ENCODE measurements at places on chromosomes 16 and 17.

DNA sequence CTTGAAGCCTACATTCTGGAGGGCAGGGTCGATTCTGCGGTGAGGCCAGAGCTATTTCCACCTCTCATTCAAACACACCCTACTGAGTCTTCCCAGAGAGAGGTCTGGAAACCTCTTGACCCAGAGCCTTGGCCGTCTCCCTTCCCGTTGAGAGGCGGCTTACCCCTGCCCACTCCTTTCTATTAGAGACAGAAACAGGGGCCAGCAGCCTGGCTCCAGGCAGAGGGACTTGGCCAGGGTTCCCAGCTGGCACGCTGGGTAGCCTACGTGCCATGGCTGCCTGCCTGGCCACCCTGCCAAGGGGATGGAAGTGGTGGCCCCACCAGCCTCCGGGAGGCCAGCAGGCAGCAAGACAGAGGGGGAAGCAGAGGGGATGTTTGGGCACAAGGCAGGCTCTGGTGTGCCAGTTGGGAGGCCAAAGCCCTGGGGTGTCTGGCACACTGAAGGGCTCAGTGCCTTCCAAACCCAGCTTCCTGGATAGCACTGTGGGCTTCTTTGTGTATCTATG lies 6.0 kb downstream of the STAC2 start:
- H3K36me3 ChIP-seq, result peaks cover 17% of the 10 kb centered on the region
- H3K4me1 ChIP-seq, result peaks cover 35% of the 10 kb centered on the region
- H3K4me3 ChIP-seq, result no peak overlapping the region
- no peak overlapping the region for H3K27ac ChIP-seq
- DNase-seq, result no peak
- peaks cover 5% of the 10 kb centered on the region for H3K27me3 ChIP-seq

DNA sequence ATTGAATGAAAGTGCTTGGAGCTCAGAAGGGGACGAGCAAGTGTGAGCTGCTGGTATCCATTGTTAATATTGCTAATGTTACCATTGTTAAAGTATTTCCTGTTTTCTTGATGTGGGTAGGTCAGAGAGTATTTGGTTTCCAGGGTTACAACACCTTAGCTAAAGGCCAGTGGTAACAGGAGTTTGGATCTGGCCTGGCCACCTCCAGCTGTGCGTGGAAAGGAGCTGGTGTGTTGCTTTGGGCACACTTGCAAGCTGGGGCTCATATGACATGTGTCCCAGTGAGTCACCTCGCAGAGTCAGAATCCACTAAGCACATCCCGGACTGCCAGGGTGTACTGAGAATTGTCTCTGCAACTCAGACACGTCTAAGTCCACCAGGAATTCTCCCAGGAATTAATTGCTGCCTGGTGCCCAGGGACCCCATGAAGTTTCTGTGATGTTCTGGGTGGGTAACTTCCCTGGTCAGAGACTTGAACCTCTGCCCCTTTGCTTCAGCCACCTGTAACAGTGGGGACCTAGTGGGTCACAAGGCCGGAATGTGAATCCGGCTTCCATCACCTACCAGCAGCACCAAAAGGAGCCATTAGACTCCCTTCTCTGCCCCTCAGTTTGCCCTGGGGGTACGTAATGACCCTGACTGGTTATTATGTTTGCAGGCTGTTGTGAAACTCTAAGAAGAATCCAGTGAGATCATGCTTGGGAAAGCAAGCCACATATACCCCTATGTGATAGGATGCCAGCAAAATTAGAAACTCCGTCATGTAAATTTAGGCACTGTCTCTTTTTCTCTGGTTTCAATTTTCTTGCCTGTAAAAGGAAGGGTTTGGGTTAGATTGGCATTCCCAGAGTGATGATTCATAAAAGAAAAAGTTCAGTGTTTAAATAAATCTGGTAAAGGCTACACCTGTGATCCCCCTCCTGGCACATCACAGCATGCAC lies 12.8 kb downstream of the SLC6A2 start:
- no peak overlapping the region for H3K27ac ChIP-seq
- DNase-seq, result no peak
- no peaks in the 10 kb centered on the region for H3K27me3 ChIP-seq
- H3K36me3 ChIP-seq, result no peaks in the 10 kb centered on the region
- H3K4me3 ChIP-seq, result no peak overlapping the region
- no peaks in the 10 kb centered on the region for H3K4me1 ChIP-seq

DNA sequence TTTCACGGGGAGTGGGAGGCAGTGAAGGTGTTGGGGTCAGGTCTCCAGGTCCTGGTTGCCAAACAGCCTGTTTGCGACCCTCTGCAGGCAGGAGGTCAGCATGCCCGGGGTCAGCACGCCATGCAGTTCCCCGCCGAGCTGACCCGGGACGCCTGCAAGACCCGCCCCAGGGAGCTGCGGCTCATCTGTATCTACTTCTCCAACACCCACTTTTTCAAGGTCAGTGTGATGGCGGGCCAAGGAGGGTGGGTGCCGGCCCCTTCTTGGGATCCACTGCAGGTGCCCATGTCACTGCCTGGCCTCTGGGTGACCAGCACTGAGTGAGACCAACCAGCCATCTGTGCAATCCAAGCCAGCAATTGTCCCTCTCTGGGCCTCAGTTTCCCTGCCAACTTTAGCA lies 21.3 kb downstream of the ADGRG5 start:
- DNase-seq, result no peak
- no peaks in the 10 kb centered on the region for H3K27me3 ChIP-seq
- no peaks in the 10 kb centered on the region for H3K36me3 ChIP-seq
- no peak overlapping the region for H3K4me3 ChIP-seq
- H3K27ac ChIP-seq, result no peak overlapping the region
- no peaks in the 10 kb centered on the region for H3K4me1 ChIP-seq

DNA sequence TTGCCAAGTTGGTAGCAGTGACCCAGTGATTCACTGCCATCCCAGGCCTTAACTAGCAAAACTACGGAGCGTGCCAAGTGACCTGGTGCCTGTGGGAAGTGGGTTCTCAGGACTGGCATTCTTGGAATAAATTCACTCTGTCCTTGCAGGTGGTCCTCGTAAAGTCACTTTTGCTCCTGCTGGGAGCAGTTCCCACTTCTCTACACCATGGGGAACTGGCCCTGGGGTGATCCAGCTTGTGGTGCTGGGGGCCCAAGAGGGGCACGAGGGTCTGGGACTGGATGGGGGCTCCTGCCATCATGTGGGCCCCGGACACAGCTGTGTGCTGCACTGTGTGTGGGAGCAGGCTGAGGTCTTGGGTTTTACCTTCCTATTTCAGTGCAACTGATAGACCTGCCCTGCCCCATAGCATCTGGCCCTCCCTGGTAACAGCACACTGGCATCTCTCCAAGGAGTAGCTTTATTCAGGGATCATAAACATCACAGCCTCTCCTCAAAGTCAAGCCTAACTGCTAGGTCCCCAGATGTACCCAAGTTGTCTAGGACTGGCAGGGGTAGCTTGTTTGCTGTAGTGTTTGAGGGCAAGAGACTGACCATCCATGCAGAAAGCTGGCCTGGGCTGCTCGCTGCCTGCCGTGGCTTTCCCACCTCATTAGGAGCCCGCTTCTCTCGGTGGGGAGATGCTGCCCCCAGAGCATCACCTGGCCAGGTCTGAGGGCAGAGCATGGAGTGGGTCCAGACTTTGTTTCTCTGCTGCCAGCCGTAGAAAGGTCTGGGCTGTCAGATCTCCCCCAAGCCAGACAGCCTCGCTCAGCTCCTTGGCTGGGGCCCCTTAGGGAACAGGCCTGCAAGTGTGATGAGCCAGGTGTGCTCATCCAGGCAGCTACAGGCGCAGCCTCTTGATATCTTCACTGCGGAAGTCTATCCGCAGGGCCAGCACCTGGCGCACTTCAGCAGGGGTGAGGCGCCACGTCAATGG lies 26.0 kb downstream of the FCSK start:
- peaks cover 11% of the 10 kb centered on the region for H3K4me1 ChIP-seq
- no peak for DNase-seq
- H3K4me3 ChIP-seq, result no peak overlapping the region
- H3K27ac ChIP-seq, result no peak overlapping the region
- no peaks in the 10 kb centered on the region for H3K27me3 ChIP-seq
- peaks cover 80% of the 10 kb centered on the region for H3K36me3 ChIP-seq

GRCh38 chr16:19745286-19746010 lies 27.4 kb downstream of the IQCK start:
- no peak overlapping the region for H3K4me3 ChIP-seq
- no peak overlapping the region for H3K27ac ChIP-seq
- no peak for DNase-seq
- H3K36me3 ChIP-seq, result peaks cover 3% of the 10 kb centered on the region

- peak overlapping the region; percentile 15 for H3K27ac ChIP-seq
- DNase-seq, result no peak
- H3K4me1 ChIP-seq, result peaks cover 23% of the 10 kb centered on the region
- no peak overlapping the region for H3K4me3 ChIP-seq
Measured at GRCh38 chr16:29321585-29321984, 84.9 kb downstream of the NPIPB11 start.

DNA sequence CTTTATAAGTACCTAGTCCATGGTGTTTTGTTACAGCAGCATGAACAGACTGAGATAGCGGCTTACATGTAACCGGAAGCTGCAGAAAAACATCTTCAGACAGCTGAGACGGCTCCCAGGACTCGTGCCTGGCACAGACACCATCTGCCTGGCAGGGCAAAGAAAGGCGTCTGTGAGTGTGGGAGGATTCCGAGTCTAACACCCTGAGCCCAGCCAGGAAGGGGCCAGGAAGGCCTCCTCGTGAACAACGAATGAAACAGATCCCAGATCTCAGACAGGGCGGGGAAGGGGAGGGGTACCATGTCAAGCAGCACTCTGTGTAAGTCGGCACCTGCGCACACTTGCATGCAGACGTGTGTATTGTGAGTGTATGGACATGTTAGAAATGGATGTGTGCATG lies 4.4 kb upstream of the CSNK1D start:
- DNase-seq, result peak; percentile 65
- H3K4me1 ChIP-seq, result peaks cover 23% of the 10 kb centered on the region
- no peak overlapping the region for H3K27ac ChIP-seq
- H3K36me3 ChIP-seq, result peaks cover 15% of the 10 kb centered on the region
- no peaks in the 10 kb centered on the region for H3K27me3 ChIP-seq

- no peaks in the 10 kb centered on the region for H3K36me3 ChIP-seq
- no peak for DNase-seq
- no peaks in the 10 kb centered on the region for H3K4me1 ChIP-seq
- no peaks in the 10 kb centered on the region for H3K27me3 ChIP-seq
Measured at GRCh38 chr16:80263848-80264694, 276.7 kb upstream of the DYNLRB2 start.

DNA sequence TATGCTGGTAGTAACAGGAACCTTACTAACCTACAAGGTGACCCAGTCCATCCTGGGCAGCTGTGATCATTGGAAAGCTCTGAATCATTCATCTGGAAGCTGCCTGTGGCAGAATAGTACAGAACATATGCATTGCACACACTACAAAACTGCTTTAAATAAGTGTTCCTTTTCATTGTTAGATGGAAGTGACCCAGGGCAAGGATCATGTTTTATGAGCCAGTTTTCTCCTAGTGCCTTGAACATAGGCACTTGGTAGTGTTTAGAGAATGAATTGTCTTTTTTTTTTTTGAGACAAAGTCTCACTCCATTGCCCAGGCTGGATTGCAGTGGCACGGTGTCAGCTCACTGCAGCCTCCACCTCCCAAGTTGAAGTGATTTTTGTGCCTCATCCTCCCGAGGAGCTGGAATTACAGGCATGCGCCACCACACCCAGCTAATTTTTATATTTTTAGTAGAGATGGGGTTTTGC lies 55.4 kb downstream of the TENT4B start:
- H3K27ac ChIP-seq, result no peak overlapping the region
- peaks cover 5% of the 10 kb centered on the region for H3K36me3 ChIP-seq
- H3K4me3 ChIP-seq, result no peak overlapping the region
- peaks cover 23% of the 10 kb centered on the region for H3K4me1 ChIP-seq

- H3K27me3 ChIP-seq, result no peaks in the 10 kb centered on the region
- H3K4me3 ChIP-seq, result no peak overlapping the region
Measured at GRCh38 chr17:29096094-29096493, 53.2 kb downstream of the PIPOX start.

- no peak overlapping the region for H3K4me3 ChIP-seq
- peaks cover 4% of the 10 kb centered on the region for H3K27me3 ChIP-seq
- H3K4me1 ChIP-seq, result no peaks in the 10 kb centered on the region
- H3K27ac ChIP-seq, result no peak overlapping the region
- no peak for DNase-seq
- H3K36me3 ChIP-seq, result no peaks in the 10 kb centered on the region
Measured at GRCh38 chr17:61426482-61427304, 25.5 kb upstream of the TBX4 start.

DNA sequence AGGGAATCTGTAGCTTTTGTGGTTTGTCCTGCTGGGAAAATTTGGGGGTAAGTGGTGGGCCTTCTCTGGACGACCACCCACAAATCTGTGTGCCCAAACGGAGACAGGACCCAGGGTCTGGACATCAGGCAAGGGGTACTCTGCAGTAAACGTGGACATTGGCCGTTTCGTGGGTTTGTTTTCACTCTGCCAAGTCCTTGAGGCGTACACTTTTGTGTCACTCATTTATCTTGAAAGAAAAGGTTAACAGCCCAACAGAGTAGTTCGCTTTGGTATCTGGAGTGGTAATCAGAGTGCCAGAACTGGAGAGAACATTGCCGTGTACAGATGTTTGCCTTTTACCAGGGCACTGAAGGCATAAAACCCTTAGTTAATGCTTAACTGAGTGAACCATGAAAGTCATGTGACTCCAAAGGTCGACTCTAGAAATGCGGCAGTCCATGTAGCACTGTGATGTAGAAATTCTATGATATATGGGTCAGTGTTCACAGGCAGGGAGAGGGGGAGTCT lies 15.4 kb downstream of the NAA60 start:
- no peaks in the 10 kb centered on the region for H3K36me3 ChIP-seq
- H3K27ac ChIP-seq, result peak overlapping the region; percentile 65
- no peaks in the 10 kb centered on the region for H3K27me3 ChIP-seq
- H3K4me3 ChIP-seq, result peak overlapping the region; percentile 69
- peaks cover 28% of the 10 kb centered on the region for H3K4me1 ChIP-seq

- no peak overlapping the region for H3K4me3 ChIP-seq
- H3K4me1 ChIP-seq, result no peaks in the 10 kb centered on the region
- no peak for DNase-seq
- H3K27me3 ChIP-seq, result no peaks in the 10 kb centered on the region
- H3K27ac ChIP-seq, result no peak overlapping the region
- H3K36me3 ChIP-seq, result no peaks in the 10 kb centered on the region
Measured at GRCh38 chr16:87800497-87800896, 34.7 kb upstream of the KLHDC4 start.

- peaks cover 79% of the 10 kb centered on the region for H3K4me1 ChIP-seq
- H3K27me3 ChIP-seq, result peaks cover 95% of the 10 kb centered on the region
- no peak for DNase-seq
Measured at GRCh38 chr17:61399131-61400065, at the start of gene TBX2. Gene TBX2 (plus strand): TSS chr17:61399843. CDS start chr17:61400177, 334 bp downstream.
